Foreskin fibroblast (primary cell): ENCODE measurements at places on chromosomes 2 and 18.

DNA sequence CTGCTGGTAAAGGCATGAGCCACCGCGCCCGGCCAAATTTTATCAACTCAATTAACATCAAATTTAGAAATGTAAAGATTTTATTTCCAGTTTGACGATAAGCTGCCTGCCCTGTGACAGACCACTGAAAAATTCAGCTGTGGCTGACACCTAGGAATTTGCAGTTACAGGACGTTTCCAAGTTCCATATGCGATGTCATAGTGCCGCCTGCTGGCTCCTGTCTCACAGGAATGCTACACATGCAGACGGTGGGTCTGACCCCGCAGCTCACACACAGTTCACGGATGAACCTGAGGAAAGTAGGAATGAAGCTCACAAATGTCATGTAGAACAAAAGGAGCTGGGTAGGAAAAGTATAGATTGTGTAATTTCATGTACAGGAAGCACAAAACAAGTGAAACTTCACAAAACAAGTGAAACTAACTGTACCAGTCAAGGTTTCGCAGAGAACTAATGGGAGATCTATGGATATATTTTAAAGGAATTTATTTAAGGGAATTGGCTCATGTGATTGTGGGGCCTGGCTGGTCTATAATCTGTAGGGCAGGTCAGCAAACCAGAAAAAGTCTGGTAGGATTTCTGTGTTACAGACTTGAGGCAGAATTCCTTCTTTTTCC is 13.2 kb upstream of the SEH1L start:
- DNase-seq: peak; percentile 78

GRCh38 chr2:167157523-167157922 is 269.2 kb downstream of the XIRP2 start:
- DNase-seq: peak; percentile 34

DNA sequence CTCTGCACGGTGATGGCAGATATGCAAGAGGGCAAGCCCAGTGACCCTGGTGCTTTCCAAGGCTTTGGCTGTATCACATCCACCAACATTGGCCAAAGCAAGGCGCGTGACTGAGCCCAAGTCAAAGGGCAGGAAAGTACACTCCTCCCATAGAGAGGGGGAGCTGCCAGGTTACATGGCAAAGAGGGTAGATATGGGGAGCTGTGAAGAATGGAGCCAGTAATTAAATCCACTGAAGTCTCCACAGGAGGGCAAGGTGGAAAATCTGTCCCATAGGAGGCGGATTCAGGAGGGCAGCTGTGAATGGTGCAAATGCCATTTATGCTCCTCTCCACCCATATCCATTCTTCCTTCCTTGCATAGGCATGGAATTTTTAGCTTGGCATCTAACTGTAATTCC is 44.6 kb upstream of the THOC1 start:
- no peak for DNase-seq

DNA sequence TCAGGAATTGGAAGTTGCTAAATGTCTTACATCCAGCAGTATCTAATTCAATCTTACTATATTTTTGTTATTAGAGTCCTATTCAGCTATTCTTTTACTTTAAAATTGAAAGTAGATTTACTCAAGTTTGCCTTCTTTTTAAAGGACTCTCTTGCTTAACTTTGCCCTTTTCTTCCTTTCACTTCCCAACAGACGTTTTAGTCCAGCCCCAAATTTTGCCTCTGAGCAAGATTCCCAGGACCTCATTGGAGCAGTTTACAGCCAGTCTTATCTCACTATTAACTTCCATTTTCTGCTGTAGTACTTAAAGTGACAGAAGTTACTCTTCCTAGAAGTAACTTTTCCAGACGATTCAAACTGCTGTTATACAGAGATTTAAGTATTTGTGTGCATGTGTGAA is 1.7 kb upstream of the PRKD3 start:
- peak; percentile 85 for DNase-seq

GRCh38 chr2:131588152-131588873 is 60.6 kb downstream of the CCDC74A start:
- DNase-seq: no peak

- DNase-seq: peak; percentile 85
These were observed 184.2 kb downstream of the GLI2 start for GRCh38 chr2:120919771-120920453.

- no peak for DNase-seq
These were observed 298.9 kb downstream of the TCF4 start for GRCh38 chr18:55289048-55289447.

- no peak for DNase-seq
These were observed 226.9 kb downstream of the MYO3B start for GRCh38 chr2:170404846-170405245.

DNA sequence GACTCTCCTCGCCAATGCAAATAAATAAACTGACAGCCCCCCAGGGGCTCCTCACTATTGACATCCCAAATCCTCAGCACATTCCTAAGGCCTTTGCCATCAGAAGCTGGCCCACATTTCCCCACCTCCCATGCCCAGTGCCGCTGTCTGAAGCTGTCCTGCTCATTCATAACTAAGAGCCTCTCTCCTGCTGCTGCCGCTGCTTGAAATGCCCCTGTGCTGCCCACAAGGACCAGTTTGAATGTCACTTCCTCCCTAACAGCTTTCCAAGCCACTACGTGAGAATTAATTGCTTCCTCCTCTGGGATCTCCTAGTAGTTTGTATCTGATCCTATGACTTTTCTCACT is 151.6 kb upstream of the CAPN13 start:
- DNase-seq: no peak

GRCh38 chr2:26245810-26246209 is 1.1 kb downstream of the HADHB start:
- peak; percentile 27 for DNase-seq

DNA sequence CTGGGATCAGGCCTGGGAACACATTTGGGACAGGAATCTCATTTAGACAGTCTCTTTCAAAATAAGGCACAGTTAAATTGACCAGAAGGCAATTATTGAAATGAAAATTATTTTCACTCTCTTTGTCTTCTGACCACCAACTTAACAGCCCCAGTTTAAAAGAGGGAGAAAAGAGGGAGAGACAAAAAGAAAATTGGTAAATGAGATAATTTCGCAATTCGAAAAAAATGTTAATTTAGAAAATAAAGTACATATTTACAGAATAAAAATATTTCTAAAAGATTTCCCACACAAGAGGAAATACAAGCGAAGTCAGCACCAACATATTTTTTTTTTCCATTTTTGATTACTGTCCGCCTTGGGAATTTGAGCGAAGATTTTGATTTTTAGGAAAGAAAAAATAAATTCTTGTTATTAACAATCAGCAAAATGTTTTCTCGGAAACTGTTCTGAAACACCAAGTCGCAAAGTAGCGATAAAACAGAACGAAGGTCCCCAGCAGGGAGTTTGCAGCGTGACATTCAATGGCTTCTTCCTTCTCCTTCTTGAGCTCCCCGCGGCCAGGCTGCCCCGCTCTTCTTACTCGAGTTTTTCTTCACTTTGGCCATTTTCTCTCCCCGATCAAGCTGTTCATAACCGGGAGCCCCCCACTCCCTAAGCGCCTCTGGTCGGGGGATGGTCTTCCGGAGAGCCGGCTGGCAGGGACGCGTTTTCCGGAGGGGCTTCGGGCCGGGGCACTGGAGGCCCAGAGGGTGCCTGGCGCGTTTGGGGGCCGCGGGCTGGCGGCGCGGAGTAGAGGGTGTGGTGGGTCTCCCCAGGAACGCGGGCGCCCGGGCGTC is 5.0 kb downstream of the SP9 start:
- no peak for DNase-seq

DNA sequence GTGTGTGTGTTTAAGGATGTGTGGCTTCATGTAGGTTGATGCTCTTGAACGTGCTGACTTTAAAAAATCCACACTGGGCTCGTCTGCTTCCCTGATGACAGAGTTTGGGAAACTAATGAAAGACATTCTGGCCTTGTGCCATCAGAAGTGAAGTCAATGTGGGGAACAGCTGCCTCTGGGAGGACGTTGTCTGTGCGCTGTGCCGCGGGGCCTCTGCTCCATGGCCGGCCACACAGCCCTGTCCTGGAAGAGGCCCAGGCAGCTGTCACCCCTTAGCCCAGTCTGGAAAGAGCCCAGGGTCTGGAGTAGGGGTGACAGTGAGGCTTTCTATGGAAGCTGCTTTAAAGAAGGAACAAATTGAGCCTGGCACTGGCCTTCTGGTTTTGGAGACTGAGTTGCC is 155.8 kb downstream of the SH3RF3 start:
- peak; percentile 64 for DNase-seq

DNA sequence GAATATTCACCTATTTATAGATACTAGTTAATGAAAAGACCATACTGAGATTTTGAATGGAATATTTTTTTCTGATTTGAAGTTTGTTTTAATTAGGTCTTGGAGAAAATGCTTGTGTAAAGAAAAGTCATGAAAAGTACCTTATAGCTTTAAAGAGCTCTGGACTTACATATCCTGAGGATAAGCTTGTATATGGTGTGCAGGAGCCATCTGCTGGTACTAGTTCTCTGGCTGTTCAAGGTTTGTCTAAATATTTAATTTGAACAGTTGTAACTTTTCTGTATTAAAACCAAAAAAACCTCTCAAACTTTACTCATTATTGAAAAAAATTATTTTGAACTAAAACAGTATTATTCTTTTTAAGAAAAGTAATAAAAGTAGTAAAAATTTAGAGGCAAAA is 50.1 kb downstream of the UBR3 start:
- DNase-seq: peak; percentile 41

DNA sequence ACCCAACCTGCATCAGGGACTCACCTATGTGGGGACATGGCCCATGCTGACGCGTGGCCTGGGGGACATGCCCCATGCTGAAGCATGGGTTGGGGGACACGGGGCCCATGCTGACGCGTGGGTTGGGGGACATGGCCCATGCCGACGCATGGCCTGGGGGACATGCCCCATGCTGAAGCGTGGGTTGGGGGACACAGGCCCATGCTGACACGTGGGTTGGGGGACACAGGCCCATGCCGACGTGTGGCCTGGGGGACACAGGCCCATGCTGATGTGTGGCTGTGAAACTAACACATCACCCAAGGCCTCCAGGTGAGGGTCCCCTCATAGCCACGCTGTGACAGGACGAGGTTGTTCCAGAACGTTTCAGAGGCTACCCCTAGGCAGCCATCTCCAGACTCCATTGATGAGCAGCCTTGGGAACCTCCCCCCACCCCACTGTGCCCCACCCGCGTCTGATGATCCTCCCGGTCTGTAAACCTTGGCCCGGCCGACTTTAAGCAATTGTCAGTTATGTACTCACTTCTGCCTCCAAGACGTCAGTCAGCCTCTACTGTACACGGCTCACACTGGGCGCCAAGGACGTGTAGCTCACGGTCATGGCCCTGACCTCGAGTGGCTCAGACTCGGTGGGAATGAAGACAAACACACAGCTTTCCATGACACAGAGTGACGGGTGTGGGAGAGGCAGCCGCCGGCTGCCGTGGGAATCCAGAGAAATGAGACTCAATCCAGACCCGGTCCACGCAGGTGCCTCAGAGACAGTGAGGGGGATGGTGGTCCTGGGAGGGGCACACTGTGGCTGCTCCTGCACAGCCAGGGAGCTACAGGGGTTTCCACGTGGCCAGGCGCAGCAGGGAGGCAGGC is 50.2 kb upstream of the SLC66A3 start:
- DNase-seq: no peak

DNA sequence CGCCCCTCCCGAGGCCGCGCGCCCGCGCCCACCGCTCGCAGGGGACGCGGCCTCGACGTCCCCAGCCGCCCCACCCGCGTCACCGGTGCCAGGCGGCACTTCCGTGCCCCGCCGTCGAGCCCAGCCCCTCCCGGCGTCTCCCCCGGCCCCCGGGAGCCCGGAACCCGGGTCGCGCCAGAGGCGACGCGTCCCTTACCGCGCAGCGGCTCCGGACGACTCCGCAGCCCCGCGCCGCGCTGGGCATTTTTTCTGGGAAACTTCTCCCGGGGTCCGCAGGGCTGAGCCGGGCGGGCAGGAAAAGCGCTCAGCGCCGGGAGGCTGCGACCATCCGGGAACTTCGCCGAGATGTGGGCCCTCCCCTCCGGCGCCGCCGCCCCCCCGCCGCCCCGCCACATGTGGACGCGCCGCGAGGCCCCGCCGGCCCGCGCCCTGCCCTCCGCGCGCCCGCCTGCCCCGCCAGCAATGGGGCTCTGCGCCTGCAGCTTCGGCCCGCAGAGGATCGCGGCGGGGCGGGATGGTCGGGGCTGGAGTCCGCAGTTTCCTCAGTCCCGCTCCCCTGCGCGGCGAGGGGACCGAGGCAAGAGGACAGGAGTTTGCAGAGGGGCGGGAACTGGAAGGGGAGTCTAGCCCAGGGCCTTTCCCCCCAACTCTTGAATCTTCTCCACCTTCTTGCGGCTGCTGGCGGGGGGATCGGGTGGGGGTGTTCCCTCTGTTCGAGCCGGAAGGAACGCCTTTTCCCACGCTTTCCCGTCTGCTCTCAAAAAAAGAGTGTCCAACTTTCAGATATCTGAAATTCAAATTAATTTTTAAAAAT is 81.5 kb downstream of the CHRNA1 start:
- DNase-seq: peak; percentile 57

- no peak for DNase-seq
These were observed 173.9 kb downstream of the RNF152 start for GRCh38 chr18:61718944-61719343.

DNA sequence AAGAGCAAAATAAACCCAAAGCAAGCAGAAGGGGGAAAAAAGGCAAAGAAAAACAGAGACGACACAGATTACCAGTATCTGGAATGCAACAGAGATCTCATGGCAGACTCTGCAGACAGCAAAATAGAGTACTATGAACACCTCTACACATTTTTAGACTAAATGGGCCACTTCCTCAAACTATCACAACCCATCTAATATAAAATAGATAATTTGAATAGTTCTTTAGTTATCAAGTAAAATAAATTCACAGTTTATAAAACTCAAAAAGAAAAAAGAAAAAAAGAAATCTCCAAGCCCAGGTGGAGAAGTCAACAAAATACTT is 16.6 kb downstream of the SESTD1 start:
- no peak for DNase-seq

DNA sequence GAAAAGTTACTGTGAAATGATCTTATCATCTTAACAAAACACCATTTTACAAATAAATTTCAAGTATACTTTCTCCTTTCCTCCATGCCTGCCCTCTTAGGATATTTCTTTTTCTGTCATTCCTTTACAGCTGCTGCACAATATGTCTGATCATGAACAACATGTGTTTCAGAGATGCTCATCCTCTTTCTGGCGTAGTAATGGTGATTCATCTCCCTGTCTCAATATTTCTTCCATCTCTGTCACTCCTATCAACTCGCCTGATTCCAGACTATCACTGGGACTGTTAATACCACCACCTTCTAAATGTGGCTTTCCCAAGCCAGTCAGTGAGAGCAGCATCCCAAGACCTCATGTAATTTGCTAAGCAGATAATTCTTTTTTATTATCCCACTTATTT is 290.5 kb downstream of the GULP1 start:
- no peak for DNase-seq

- DNase-seq: no peak
These were observed 282.3 kb upstream of the MEX3C start for GRCh38 chr18:51479736-51480135.

- DNase-seq: no peak
These were observed at the start of gene CXCR2 for GRCh38 chr2:218125626-218126080. CXCR2 (plus strand) TSS chr2:218126028; CDS start chr2:218134802, 8,774 bp downstream.

GRCh38 chr2:36371928-36372391 is 16.4 kb downstream of the CRIM1 start:
- DNase-seq: peak; percentile 77
